ENCODE measurements at places on chromosomes 11 and 22.

- DNase-seq: no peak
Measured at GRCh38 chr11:73189315-73189714, 28.8 kb upstream of the P2RY2 start.

DNA sequence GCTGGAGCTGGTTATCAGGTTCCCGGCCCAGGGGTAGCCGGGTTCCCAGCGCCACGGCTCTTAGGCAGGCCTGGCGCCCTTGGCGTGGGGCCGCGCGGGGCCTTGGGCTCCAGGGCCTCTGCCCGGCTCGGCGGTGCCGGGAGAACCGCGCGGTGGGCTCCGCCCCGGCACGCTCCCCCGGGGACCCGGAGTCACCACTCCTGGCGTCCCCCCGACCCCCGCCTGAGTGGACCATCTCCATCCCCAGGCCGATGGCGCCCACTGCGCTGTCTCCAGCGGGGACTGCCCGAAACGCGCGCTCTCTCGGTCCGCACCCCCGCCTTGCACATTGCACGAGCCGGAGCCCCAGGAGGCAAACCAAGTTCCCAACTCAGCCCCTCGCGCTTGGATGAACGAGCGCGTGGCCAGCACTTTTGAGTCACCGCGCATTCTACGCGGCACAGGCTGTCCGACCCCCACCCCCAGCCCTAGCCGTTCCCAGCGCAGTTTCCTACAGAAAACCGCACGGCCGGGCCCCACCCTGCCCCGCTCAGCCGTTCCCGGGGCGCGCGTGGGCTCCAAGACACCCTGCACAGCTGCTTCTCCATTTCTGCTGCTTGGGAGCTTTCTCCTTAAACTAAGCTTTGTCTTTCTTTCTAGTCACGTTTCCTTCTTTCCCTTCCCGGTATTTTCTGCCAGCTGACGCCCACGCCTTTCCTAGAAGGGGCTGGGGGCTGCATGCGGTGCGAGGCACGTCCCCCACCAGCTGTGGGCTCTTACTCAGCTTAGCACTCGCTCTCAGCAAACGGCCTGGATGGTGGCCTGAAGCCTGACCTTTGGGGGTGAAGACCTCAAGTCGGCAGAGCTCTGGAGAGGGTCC, 650 bp upstream of the CHID1 start:
- no peak for DNase-seq

- no peak for DNase-seq
Measured at GRCh38 chr11:100741866-100742625, 55.0 kb downstream of the ARHGAP42 start.

GRCh38 chr22:37336579-37336978, 54.3 kb downstream of the CYTH4 start:
- DNase-seq: no peak

DNA sequence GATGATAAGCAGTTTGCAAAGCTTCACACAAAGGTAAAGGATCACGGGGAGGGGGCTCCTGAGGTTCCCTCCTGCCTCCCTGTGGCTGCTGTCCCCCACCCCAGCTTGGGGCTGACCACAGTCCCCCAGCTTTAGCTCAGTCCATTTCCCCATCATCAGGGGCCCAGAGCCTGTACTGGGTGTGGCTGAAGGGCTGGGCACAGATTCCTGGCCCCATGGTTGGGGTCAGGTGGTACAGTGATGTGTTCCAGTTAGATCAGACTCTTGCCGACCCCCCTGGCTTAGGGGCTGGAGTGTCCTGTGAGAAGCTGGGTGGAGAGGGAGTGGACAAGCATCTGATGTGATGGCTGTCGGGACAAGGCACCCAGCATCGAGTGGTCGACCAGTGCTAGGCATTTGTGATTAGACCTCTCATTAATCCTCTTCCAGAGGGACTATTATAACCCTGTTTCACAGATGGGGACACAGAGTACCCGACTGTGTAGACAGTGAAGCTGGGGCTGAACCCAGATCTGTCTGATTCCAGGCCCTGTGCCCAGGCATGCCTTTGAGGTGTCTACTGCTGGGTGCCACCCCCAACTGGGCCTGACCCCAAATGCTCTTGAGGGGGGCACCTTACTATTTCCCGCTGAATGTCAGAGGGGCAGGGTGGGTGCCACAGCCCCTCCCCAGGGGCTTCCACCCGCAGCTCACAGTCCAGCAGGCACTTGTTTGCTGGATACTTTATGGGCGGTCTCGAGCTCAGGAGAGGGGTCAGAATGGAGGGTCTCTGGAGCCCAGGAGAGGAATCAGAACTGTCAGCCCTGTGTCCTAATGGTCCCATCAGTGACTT, 4.3 kb downstream of the SHANK3 start:
- DNase-seq: no peak

GRCh38 chr11:61193596-61193995, 9.7 kb upstream of the PGA3 start:
- DNase-seq: no peak

DNA sequence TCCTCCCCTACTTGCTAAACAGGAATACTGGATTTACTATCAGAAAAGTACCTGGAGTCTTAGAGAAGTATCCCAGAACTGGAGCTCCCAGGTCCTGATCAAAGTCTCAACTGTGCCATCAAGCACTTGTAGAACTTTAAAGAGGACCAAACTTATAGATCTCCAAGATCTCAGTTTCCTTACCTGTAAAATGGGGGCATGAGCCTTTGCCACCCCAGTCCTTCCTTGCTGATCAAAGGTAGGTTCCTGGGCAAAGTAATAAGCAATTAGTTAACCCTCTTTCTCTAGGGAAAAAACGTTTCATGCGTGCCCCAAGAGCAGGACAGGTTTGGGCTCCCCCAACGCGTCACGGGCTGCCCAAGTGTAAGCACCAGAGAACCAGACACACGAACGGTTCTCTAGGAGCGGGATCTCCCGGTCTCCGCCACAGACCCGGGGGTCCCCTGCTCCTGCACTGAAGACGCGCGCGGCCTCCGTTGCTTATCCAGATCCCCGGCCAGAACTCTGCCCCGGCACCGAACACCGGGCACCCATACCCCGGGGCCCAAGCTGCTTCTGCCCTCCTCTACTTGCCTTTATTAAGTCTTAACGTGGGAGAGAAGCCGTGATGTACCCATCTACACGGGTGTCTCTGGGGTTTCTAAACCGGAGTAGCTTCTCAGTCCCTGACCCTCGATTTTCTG, 505 bp downstream of the ZNF214 start:
- DNase-seq: no peak

DNA sequence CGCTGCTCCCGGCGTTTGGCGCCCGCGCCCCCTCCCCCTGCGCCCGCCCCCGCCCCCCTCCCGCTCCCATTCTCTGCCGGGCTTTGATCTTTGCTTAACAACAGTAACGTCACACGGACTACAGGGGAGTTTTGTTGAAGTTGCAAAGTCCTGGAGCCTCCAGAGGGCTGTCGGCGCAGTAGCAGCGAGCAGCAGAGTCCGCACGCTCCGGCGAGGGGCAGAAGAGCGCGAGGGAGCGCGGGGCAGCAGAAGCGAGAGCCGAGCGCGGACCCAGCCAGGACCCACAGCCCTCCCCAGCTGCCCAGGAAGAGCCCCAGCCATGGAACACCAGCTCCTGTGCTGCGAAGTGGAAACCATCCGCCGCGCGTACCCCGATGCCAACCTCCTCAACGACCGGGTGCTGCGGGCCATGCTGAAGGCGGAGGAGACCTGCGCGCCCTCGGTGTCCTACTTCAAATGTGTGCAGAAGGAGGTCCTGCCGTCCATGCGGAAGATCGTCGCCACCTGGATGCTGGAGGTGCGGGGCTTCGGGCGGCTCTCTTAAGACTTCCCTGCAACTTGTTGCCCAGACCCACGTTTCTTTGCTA, at the start of gene CCND1:
Gene CCND1, plus strand, starts transcription at position 162 of the 587 bp plus-strand sequence. Its CDS starts 158 bp downstream, at position 320.
- no peak for DNase-seq

DNA sequence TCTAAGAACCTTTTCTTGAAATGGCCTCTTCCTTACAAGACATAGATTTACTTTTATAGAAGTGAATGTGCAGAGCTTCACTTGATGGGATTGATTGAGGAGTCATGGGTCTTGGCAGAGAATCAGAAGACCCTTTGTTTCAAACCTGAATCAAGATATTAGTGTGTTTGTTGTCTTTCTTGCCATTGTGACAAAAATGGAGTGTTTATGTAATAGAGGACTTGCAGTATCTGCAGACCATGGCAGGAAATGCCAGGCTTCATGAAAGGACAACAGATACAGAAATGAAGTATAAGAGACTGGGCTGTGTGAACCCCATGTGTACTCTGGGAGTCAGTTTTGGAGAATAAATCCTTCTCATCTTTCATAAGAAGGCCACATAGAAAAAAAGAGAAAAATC, 72.9 kb upstream of the HORMAD2 start:
- DNase-seq: no peak

DNA sequence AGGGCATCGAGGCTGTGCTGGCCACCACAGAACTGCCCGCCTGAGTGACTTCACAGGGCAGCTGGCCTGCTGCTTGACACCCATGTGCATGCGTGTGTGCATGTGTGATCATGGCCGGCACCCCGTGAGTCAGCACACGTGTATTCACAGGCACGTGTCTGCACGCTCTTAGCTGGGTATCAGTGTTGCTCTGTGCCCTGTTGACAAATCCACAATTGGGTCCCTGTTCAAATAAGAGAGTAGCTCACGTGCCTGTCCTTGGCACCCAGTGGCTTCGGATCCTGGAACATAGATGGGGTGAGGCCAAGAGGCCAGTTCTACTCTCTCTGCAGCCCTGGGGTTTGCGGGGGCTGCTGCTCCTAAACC, 14.0 kb downstream of the B3GAT1 start:
- DNase-seq: no peak

- no peak for DNase-seq
Measured at GRCh38 chr11:23569134-23569533, 708.9 kb upstream of the CCDC179 start.

DNA sequence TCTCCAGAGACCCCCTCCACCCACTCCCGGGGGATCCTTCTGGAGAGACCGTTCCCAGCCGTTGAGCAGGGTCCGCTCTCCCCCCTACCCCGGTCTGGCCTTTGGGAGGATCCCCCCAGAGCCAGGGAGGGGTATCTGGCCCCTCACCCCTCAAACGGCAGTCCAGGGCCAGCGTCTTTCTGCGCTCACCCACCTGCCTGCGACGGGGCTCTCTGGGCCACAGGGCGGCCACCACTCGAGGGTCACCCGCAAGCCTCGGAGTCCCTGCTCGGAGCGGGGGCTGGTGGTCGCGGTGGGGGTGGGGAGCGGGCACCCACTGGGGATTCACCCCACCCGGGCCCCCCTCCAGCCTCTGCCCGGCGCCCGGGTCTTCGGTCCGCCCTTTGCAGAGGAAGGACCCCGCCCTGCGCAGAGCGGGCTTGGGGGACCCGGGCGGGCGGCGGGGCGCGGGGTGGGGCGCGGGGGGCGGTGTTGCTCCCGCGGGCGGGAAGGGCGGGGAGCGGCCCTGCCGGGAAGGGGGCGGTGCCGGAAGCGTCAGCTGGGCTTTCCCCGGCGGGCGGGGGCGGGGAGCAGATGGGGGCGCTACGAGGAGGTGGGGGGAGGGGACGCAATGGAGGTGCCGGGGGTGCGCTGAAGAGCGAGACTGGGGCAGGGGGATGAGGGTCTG, 16.6 kb downstream of the CRELD2 start:
- no peak for DNase-seq

DNA sequence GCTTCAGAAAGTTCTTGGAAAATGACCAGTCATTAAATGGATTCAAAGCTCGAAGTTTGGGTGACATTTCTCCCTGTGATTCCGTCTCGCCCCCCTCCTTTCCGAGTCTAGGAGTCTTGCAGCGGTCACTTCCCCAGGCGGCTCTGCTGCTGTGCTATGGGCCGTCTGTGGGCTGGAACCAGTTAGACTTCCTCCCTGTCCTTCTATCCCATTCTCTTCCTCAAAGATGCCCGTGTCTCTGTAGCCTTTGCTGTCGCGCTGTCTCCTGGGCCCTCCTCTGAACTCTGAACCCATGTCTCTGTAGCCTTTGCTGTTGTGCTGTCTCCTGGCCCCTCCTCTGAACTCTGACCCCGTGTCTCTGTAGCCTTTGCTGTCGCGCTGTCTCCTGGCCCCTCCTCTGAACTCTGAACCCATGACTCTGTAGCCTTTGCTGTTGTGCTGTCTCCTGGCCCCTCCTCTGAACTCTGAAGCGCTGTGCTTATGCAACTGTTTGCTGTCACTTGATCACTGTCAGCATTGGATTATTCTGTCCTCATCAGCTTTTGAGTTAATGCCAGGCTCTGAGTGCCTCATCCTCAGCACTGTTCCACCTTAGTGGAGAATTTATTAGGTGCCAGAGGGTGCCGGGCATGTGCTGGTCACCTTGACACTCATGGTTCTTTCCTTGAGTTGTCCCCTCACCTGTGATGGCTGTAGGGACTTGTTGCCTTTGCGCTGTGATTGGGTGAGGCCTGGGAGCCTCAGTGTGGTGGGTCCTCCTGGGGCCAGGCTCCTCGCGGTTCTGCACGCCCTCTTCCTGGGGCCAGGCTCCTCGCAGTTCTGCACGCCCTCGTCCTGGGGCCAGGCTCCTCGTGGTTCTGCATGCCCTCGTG, 173.3 kb downstream of the TBC1D22A start:
- no peak for DNase-seq

GRCh38 chr11:67450796-67451657, 1.5 kb downstream of the GPR152 start:
- DNase-seq: no peak

DNA sequence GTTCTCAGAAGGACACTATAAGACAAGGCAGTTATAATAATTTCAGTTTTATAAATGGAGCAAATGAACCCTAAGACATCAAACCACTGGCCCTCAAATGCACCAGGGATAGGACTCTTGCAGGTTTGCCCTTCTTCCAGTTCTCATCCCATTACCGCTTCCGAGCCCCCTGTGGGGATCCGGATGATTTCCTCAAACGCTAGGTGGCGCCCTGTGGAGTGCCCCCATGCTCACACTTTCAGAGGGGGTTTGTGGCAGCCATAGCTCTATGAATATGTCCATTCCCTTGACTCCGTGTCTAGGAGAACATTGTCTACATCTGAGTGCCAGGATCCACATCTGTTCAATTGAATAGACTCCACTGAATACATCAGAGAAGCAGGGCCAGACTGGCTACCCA, 816.3 kb downstream of the NTM start:
- no peak for DNase-seq

GRCh38 chr22:45869340-45869847, 107.6 kb downstream of the WNT7B start:
- no peak for DNase-seq

GRCh38 chr11:135027461-135027860, 615.4 kb upstream of the B3GAT1 start:
- no peak for DNase-seq

- peak; percentile 67 for DNase-seq
Measured at GRCh38 chr11:64894070-64894811, 15.8 kb upstream of the EHD1 start.

- DNase-seq: no peak
Measured at GRCh38 chr11:130042093-130042591, 27.6 kb upstream of the APLP2 start.

DNA sequence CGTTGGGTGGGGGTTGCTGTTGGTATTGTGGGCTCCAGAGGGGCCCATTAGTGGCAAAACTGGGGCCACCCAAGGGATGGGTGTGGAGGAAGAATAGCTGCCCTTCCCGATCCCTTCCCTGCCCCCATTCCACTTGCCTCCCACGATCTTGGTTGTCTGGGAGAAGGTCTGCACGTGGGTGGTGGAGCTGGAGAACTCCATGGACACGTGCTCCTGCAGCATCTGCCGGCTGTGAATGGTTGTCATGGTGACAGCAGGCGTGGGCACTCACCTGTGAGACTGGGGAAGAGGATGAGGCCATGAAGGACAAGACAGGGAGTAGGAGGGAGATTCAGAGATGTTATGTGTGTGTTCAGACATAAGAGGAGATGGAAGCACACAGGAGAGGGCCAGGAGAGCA, 2.0 kb downstream of the IGSF22 start:
- no peak for DNase-seq
